NCI-H2081 treated with DMSO at 0.1 percent for 48 hours (cell line): ENCODE measurements at places on chromosomes 7 and 10.
A peak's percentile ranks its signal among the peaks of the same experiment; 100 is the strongest.

DNA sequence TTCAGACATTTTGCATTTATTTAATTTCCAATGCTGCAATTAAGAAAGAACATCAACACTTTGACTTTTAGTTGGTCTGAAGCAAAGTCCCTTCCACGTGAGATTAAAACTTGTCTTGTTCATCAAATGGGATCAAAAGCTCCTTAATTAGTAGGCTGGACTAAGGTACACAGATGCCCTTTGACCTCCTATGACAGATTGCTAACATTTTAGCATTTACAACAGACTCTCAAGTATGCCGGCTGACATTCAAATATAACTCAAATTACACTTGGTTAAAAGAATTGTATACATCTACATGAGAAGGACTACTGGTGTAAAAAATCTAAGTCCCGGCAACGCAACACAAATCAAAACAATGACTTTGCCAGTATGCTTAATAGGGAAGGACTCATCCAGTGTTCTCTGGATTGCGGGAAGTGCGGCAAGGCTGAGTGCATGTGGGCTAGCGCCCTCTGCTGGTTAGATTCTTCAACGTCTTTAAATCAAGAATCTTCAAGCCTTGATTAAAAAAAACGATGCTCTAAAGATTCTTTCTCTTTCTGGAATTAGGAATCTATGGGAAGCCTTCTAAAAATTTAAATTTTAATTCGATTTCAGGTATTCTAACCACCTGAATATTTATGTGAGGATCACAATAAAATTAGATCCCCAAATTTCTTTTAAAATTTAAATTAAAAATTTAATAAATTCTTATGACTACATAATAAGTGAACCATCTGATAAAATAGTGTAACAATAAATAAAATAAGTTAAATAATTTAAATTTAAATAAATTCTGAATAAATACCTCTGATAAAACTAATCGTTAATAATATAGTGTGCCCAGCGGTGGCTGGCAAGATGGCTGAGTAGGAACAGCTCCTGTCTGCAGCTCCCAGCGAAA is 444.7 kb downstream of the DGKB start:
- peak; percentile 60 for DNase-seq

GRCh38 chr10:129531195-129531968 is 64.3 kb downstream of the MGMT start:
- no peak for DNase-seq

DNA sequence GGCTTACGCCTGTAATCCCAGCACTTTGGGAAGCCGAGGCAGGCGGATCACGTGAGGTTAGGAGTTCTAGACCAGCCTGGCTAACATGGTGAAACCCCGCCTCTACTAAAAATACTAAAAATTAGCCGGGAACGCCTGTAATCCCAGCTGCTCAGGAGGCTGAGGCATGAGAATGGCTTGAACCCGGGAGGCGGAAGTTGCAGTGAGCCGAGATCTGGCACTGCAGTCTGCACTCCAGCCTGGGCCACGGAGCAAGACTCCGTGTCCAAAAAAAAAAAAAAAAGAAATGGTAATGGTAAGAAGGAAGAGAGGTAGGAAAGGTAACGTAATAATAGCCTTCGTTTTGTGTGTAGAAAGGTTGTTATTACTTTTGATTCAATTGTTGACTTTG is 1.2 kb downstream of the HSPA14 start:
- DNase-seq = no peak

- no peak for DNase-seq
Measured at GRCh38 chr10:79077488-79078173, 8.9 kb downstream of the ZMIZ1 start.

DNA sequence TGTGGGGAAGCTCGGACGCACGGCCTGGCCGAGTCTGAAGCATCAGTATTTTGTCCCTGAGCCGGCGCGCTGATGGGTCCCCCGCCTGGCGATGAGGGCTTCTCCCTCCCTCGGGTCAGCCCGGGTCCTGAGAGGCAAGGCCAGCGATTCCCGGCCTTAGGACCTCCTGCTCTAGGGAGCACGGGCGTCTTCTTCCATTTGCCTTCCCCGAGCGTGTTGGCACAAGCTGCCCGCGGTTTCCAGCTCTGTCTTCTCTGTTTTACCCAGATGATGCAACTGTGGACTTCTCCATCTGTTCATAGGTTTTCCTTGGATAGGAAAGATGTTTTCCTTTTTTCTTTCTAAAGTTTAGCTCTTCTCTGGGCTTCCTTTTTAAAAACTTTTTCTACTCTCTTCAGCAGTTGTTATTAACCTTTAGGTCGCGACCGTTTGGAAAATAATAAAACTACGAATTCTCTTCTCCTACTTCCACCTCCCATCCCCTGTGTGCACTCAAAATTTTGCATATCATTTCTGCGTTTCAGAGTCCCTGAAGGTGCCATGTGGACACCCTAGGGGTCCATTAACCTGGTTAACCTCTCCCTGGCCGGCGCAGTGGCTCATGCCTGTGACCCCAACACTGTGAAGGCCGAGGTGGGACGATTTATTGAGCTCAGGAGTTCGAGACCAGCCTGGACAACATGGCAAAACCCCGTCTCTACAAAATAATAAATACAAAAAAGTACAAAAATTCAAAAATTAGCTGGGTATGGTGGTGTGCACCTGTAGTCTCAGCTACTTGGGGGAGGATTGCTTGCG is 1.4 kb upstream of the SLC25A28 start:
- DNase-seq = no peak

DNA sequence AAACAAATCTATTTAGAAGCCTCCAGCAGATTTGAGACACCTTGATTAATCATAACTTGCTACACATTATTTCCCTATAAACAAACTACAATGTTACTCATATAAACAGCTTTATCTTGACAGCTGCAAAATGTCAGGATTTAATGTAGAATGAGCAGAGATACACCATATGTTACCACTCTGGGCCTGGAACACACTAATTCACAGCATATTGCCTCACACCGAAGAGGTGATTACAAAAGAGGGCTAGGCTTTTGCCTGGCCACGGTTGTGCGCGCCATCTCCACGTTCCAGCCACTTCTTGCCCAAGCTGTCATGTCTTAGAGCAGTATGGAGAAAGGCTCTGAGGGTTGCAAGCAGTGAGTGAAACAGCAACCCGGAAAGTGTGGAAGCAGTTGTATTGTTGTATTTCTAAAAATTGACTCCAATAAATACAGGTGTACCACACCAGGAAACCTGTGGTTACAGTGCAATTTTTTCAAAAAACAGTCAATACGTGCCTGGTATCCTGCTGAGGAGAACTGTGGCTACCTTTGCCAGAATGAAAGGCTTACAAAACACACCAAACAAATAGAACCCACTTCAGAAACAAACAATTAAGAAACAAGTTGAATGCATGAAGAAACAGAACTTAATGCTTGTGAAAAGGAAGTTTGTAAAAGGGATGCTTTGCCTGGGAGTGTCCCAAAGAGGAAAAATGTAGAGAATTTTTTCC is 498.1 kb downstream of the PLXNA4 start:
- DNase-seq = no peak

DNA sequence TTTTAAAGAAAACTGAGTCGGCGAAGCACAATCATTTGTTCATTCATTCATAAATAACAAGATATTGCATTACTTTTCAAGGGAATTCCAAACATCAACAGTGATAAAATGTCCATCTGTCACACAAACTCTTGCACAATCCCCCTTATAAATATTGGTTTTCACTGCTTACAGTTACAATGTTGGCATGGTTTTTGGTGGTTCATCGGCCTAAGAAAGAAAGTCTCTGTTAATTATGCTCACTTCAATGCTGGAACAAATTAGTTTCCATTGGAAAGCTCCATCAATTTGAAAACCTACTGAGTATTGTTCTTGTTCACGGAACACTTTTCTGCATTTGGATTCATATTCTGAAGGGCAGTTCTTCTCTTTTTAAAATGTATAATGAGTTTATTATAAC is 188.5 kb downstream of the JAZF1 start:
- DNase-seq = no peak
